ENCODE measurements at places on chromosomes 16 and 17.

- no peak for DNase-seq
Measured at GRCh38 chr17:72719578-72720493, 372.7 kb downstream of the SLC39A11 start.

GRCh38 chr17:77772461-77772897 lies 186.0 kb upstream of the TNRC6C start:
- peak; percentile 43 for DNase-seq

DNA sequence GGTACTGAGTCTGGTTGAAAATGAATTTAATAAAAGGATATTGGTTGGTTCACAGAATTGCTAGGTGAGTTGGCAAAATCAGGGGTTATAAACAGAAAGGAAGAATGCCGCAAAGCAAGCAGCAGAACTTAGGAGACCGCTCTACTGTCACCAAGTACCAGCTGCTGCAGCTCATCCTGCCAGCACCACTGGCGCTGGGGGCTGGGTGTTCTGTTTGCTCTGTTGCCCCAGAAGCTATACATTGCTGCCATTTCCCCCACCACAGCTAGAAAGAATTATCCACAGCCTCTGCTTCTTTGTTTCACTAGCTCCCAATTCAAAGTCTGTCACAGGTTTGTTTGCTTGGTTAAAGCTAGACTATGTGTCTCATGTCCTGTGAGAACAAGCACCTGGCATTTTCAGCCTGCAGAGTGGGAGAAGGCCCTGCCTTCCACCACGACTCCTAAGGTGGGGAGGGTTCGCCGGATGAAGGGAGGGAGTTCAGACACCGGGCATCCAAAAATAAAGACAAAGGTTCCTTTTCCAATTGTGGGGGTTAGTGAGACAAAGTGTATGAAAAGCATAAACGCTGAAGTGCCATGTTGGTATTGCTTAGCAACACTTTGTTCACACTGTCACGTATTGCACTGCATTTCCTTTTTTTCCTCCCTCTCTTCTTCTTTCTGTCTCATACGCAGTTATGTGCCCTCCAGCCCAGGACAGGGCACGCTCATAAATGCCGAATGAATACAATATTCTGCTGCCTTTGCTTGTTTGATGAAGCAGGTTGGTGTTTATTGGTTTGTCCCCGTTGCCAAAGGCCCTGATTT lies 9.6 kb upstream of the CPD start:
- DNase-seq = no peak

DNA sequence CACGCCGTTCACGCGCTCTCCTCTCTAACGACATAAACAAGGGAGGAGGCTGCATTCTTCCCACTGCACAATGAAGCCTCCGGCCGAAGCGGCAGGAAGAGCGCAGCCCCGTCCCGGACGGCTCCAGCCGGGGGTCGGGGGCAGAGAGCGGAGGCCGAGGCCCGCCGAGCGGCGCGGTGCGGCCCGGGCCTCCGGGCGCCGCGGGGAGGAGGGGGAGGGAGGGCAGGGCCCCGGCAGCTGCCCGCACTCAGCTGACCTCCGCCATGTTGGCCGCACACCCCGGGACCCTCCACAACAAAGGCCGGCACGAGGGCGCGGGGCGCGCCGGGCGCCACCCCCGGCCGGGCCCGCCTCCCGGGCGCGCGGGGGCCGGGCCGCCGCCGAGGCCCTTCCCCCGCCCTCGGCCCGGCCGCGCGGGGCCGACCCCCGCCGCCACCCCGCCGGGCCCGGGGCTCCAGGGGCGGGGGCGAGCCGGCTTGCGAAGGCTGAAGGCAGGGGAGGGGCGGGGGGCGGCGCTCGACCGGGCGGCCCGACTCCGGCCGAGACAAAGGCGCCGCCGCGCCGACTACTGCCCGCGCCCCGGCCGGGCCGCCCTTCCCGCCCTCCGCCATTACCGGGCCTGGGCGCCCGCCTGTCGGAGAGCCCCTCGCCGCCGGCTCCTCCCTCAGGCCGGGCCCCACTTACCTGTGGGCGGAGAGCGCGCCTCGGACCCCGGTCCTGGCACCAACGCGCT lies 527 bp downstream of the SIAH1 start:
- peak; percentile 40 for DNase-seq

DNA sequence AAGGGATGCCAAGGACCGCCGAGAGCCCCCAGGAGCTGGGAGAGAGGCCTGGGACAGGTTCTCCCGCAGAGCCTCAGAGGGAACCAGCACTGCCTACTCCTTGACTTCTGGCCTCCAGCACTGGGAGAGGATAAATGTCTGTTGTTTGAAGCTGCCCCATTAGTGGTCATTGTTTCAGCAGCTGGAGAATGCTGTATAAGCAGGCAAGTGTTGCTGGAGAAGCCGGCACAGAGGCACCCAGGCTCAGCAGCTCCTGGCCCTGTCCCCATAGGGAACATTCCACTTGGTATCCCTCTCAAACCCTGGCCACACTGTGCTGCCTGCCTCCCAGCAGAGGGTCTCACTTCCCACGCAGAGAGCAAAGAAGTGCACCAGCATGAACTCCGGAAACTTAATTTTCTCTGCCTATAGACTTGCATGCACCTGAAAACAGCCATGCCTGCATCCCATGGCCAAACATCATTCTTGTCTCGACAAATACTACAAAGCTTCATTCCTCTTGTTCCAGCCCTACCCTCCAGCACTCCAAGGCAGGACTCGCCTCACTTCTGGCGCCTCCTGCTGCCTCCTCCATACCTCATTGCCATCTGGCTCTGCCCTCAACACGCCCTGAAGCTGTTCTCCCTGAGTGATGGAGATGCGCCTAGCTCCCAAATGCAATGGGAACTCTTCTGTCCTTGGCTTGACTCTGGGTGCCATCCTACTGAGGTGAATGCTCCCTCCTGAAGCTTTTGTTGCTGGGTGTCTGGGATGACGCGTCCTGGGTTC lies 88.1 kb downstream of the DNAH17 start:
- DNase-seq = no peak

GRCh38 chr16:28609631-28610594 lies at the start of gene SULT1A1:
TSS of gene SULT1A1 (minus strand) at chr16:28610044. CDS start at chr16:28608855, 1,189 bp downstream.
- DNase-seq = no peak

- DNase-seq = no peak
Measured at GRCh38 chr17:7132511-7133094, 18.0 kb upstream of the ASGR2 start.

- no peak for DNase-seq
Measured at GRCh38 chr16:85304337-85304736, 192.1 kb upstream of the CIBAR2 start.

DNA sequence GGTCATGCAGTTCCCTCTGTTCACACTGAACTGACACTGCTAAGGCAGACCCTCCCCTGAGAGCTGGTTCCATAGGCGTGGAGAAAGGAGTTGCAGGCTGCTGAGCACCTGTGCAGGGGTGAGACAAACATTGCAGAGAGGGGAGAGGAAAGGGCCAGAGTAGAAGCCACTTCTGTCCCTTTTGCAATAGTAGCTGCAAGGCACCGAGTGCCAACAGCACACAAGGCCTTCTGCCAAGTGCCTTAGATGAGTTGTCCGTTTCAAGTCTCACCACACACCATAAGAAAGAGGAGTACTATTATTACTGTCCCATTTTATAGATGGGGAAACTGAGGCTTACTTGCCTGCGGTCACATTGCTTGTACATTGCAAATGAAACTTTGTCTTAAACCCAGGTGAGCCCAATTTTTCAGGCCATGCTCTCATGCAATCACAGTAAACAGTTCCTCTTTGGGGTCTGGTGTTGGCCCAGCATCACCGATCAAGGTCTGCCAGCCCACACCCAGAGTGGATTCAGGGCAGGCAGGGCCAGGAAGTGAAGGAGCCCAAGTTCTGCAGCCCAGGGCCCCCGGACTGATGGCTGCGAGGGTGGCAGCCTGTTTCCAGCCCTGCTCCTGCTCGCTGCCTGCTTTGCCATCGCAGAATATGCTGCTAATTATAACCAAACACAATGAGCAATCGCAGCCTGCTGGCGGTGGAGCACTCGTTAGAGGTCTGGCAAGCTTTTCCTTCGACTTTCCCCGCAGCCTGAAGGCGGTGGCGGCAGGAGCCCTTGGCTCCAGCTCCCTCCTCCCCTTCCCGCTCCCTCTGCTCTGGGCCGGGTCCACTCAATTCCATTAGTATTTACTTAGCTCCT lies 36.8 kb upstream of the DYNLL2 start:
- DNase-seq = peak; percentile 78

DNA sequence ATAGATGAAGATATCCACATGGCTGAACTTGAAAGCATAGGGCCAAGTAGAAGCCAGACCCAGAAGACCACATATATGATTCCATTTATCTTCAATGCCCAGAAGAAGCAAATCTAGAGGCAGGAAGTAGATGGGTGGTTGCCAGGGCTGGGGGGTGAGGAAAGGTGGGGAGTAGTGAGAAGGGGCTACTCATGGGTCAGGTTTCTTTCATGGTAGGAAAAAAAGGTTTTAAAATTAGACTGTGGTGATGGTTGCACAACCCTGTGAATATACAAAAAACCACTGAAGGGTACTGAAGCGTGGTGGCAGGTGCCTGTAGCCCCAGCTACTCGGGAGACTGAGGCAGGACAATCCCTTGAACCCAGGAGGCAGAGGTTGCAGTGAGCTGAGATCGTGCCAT lies 5.4 kb downstream of the CD2BP2 start:
- DNase-seq = no peak

GRCh38 chr16:85507342-85507741 lies 105.8 kb upstream of the GSE1 start:
- DNase-seq = no peak

DNA sequence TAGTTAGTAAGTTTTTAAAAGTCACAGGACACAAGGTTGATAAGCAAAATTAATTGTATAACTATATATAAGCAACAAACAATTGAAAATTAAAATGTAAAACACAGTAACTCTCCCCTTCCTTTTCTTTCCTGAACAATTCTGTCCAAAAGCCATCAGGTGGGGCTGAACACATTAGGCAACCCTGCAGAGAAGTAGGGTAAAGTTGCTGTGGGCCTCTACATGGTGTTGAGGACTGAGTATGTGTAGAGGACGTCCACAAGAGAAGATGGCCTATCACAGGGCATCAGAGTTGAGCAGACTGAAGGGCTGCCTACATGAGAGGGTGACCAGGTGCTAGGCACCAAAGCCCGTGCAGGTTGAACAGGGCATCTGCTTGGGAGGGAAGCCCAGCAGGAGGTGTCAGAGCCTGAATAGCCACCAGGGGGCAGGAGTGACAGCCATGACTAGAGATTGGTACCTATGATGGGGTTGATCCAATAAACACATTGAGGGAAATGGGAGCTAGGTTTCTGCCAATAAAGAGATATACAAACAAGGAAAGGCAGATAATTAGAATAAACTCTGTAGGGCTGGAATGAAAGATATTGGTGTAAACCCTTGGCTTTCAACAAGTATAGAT lies 415.1 kb downstream of the NPIPA8 start:
- DNase-seq = no peak

- DNase-seq = no peak
Measured at GRCh38 chr17:571224-571623, 143.4 kb downstream of the VPS53 start.

GRCh38 chr17:17742133-17742621 lies 60.9 kb downstream of the RAI1 start:
- DNase-seq = no peak

- no peak for DNase-seq
Measured at GRCh38 chr16:31385680-31386079, 7.5 kb upstream of the ITGAD start.

- no peak for DNase-seq
Measured at GRCh38 chr17:77285594-77286390, 145.0 kb downstream of the SEC14L1 start.

DNA sequence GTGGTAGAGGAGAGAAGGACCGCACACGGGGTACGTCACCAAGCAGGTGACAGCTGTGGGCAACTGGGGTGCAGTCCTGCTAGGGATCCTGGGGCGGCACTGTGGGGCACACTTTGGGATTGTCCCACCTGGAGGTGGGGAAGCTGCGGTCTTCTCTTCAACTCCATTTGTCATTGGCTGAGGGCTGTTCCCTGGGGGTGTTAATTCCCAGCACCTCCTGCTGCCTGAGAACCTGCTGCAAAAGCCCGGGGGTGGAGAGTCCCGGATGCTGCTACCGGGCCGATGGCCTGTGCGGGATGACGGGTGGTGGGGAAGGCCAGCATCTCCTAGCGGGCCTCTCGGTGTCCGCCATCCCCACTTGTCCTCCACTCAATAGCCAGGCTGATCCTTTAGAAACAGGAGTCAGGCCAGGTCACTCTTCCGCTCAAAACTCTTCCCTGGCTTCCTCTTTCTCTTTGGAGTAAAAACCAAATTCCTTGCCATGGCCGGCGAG lies 100.2 kb downstream of the CYLD start:
- DNase-seq = no peak

DNA sequence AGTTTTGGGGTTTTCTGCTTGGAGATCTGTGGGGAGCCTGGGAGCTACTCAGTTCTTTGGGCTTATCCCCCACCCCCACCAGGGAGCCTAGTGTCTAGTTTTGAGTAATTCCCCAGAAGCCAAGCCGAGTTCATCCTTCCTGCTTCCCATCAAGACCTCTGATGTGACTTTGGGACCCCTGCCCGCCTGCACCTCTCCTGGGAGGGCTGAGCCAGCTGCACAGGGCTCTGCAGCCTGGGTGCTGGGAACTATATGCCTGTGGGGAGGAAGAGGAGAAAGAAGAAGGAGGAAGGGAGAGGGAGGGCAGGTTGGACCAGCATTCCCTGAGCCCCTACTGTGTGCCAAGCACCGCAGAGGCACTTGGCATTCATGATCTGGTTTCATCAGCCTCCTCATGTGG lies 178.9 kb downstream of the TMEM132E start:
- DNase-seq = no peak

GRCh38 chr16:10497132-10498101 lies 83.0 kb downstream of the EMP2 start:
- no peak for DNase-seq

DNA sequence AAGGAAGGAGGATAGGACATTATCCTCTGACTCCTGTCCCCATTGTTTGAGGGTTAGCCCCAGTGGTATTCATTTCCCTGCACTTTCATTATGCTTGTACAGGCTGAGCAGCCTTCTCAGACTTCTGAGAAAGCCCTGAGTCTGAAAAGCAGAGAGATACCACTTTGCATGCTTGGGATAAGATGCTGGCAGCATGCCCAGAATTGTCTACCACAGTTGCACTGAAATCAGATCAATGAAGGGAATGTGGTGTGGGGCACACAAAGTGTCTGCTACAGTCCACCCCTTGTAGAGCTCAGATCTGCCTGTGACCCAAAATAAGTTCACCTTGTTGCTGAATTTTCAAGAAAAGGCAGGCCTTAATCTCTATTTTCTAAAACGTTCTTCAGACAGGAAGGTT lies 160.6 kb downstream of the CCT6B start:
- no peak for DNase-seq

GRCh38 chr17:38451840-38452529 lies 23.7 kb downstream of the ARHGAP23 start:
- DNase-seq = no peak

- DNase-seq = peak; percentile 45
Measured at GRCh38 chr16:70576431-70577255, 53.0 kb downstream of the SF3B3 start.

DNA sequence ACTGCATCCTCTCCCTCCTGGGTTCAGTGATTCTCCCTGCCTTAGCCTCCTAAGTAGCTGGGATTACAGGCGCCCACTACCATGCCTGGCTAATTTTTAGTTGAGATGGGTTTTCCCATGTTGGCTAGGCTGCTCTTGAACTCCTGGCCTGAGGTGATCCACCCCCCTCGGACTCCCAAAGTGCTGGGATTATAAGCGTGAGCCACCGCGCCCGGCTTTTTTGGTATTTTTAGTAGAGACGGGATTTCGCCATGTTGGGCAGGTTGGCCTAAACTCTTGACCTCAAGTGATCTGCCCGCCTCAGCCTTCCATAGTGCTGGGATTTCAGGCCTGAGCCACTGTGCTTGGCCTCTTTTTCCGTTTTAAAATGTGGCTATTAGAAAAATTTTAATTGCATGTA lies 343.8 kb upstream of the RBFOX1 start:
- DNase-seq = no peak

- peak; percentile 14 for DNase-seq
Measured at GRCh38 chr17:18038149-18038850, 668 bp downstream of the ATPAF2 start.

- DNase-seq = peak; percentile 62
Measured at GRCh38 chr16:24036614-24037013, 200.8 kb downstream of the PRKCB start.
